Right kidney (tissue), 9 donors: ENCODE measurements at places on chromosomes 6 and 20.
A peak's percentile ranks its signal among the peaks of the same experiment; 100 is the strongest.

DNA sequence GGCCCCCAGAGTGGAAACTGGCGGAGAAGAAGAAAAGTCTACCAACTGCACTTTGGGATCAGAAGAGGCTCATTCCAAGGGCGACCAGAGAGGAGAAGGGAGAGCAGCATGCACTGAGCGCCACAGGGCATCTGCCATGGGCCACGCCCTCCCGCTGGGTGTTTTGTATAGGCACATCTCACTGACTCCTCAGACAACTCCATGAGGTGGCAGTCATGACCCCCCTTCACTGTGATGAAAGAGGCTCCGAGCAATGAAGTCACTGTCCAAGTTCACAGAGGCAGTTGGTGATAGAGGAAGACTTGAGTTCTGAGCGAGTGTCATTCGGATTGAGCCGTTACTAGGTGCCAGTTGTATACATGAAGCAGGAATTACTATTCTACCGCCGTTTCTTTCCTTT, 15.4 kb downstream of the BPIFB1 start:
- no peak for DNase-seq

GRCh38 chr6:72588155-72588554, 33.7 kb upstream of the KCNQ5 start:
- no peak for DNase-seq

- no peak for DNase-seq
Observed at GRCh38 chr6:90008189-90008907, 114.1 kb downstream of the GJA10 start.

GRCh38 chr20:1800777-1801176, 94.4 kb upstream of the SIRPA start:
- no peak for DNase-seq

- no peak for DNase-seq
Observed at GRCh38 chr20:12014276-12014675, 96.6 kb downstream of the BTBD3 start.

- no peak for DNase-seq
Observed at GRCh38 chr6:124148236-124148957, 344.7 kb downstream of the NKAIN2 start.

- DNase-seq: no peak
Observed at GRCh38 chr6:106556368-106556960, 72.8 kb downstream of the RTN4IP1 start.

DNA sequence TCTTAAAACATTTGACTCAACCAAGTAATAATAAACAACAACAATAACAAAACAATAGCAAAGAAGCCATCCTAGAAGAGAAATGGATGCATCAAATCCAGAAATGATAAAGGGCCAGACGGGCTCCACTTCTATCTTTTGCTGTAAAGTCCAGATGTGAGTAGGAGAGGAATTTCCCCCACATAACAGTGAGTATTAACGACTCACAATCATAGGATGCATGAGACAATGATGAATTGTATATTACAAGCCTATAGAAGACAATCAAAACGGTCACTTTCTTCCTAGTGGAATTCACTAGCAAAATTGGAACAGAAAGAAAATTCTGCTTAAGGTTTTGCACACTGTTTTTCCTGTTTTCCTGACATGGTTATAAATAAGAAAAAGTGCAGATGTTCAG, 97.0 kb upstream of the PREP start:
- DNase-seq: no peak

DNA sequence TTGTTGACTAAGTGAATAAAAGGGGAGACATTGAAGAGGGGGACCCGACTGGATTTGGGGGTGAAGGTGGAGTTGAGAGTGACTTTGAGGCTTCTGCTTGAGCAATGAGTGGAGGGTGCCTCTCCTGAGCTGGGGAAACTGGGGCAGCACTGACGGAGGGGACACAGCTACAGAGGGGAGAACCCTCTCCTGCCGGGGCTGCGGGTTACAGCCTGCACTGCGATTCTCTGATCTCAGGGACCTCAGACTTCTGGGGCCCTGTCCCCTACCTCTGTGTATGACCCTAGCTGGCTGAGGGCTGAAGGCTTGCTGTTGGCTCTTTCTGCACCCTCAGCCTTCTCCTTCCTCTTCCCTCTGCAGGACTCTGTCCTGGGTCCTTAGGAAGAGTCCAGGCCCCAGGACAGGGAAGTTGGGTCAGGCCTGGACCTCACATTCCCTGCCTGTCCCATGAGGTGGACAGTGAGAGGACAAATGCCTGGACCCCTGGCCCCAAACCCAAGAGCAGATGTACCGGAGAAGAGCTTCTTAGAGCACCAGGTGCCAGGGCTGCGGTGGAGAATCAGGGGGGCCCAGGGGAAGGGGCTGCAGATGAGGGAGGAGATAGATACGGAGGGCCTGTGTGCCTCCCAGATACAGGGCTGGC, 13.7 kb upstream of the FAM110A start:
- DNase-seq: no peak

DNA sequence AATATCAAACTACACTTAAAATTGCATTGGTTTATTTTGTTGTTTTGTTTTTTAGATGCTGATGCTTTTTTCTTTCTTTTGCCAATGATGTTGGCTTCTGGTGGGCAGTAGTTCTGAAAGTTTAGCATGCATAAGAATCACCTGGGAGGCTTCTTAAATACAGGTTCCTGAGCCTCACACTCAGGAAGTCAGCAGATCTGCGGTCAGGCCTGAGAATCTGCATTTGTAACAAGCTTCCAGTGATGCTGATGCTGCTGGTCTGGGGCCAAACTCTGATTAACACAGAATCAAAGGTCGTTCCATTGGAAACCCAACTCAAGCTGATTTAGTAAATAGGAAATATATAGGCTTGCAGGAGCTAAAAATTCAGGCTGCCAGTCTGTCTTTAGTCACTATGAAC, 412.9 kb upstream of the SPTLC3 start:
- DNase-seq: no peak

DNA sequence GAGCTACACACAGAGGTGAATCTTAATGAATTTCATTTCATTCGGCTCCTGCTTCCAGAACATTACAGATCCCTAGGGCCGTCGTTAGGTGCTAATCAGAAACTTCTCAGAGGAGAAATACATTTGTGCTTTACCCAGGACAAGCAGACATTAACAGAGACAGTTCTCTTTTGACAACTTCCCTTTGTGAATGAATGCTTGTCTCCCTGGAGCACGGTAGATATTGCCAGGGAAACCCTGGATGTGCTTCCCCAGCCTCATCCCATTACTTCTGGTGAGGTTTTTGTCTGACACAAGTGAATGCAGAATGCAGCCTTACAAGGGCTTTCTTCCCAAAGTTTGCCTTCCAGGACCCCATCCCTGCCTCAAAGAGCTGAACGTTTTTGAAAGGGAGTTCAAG, 105.4 kb downstream of the SYNDIG1 start:
- DNase-seq: no peak

GRCh38 chr6:36752886-36753506, 55.4 kb downstream of the RAB44 start:
- no peak for DNase-seq

- no peak for DNase-seq
Observed at GRCh38 chr6:140546640-140547039, 1172.2 kb upstream of the CITED2 start.

DNA sequence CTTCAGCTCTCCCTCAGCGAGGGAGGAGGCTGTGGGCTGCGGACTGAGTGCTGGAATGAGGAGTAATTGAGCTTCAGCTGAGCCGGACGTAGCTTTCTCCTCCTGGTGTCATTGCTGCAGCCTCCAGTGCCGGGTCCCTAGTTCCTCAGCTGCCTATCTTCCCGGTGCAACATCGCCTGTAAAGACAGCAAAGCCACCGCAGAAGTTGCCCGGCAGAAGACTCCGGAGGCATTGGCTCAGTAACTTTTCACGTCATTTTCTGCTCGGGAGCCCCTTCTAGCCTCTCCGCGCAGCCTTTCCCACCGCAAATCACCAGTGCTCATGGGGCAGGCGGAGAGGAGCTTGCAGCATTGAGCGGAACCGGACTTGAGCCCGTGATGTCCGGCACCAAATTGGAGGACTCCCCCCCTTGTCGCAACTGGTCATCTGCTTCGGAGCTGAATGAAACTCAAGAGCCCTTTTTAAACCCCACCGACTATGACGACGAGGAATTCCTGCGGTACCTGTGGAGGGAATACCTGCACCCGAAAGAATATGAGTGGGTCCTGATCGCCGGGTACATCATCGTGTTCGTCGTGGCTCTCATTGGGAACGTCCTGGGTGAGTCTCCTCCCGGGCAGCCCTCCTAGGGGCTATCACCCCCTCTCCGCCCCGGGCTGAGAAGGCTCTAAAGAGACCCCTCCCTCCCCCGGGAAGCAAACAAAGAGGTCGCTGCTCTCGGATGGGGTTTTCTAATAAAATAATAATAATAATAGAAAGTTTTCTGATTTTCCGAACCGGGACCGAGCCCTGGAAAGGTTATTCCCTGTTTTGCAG, at the start of gene HCRTR2:
Gene HCRTR2, plus strand, starts transcription at position 305 of the 816 bp plus-strand sequence. Its CDS starts 73 bp downstream, at position 378.
- peak; percentile 8 for DNase-seq

DNA sequence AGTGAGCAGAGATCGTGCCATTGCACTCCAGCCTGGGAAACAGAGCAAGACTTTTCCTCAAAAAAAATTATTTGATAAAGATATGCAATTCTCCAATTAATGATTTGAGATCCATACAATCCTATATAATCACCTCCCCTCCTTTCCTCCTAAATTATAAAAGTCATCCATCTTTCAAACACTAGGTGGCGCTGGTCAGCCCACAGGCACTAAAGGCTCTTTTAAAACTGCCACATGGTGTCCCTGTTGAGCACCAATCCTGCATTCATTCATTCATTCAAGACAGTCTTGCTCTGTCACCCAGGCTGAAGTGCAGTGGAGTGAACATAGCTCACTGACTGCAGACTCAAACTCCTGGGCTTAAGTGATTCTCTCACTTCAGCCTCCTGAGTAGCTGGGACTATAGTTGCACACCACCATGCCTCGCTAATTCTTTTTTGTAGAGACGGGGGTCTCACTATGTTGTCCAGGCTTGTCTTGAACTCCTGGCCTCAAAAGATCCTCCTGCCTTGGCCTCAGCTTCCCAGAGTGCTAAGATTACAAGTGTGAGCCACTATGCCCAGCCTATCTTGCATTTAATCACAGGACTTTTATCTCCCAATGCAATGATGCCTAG, 58.7 kb upstream of the SLC2A12 start:
- DNase-seq: no peak

DNA sequence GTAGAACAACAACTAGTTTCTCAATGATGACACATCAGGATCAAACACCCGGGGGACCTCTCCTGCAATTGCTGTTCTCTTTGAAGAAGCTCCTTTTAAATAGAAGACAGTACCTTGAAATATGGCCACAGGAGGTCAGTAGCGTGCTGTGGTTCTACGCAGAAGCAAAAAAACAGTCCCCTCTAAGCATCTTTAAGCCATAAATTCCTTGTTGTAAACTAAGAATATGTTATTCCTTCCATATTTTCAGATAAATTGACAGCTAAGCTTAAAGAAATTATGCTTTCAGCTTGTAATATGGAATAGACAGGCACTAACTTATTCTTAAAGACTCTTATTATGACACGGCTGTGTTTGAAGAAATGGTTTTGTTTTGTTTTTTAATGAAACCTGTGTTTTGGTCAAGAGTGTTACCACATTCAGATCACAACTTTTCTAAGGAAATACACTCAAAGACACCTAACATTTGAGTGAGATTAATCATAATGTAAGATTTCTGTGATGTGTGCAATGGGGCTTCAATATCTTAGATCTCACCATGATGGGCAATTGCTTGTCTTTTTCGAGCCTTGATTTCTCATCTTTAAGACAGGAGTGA, 49.7 kb upstream of the IL20RA start:
- no peak for DNase-seq

- no peak for DNase-seq
Observed at GRCh38 chr20:10321138-10321717, 102.6 kb downstream of the SNAP25 start.

- DNase-seq: no peak
Observed at GRCh38 chr6:21375151-21376116, 218.1 kb upstream of the SOX4 start.

DNA sequence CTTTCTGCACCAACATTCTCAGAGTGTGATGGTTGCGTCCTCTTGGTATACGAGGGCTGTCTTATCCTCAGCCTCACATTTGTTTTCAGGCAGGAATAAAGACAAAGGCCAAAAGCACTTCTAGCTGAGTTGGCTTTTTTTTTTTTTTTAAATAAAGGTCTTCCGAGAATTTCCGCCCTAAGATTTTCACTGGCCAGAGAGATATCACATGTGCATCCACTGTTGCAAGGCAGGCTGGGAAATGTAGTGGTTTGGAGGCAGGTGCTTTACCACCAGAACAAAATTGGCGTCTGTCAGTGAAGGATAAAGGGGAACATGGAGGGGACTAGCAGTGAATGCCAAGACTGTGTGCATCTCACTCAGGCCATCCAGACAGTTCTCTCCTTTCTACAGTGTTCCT, 334.9 kb upstream of the SOX4 start:
- DNase-seq: no peak

- no peak for DNase-seq
Observed at GRCh38 chr20:47088335-47088734, 193.7 kb downstream of the EYA2 start.

DNA sequence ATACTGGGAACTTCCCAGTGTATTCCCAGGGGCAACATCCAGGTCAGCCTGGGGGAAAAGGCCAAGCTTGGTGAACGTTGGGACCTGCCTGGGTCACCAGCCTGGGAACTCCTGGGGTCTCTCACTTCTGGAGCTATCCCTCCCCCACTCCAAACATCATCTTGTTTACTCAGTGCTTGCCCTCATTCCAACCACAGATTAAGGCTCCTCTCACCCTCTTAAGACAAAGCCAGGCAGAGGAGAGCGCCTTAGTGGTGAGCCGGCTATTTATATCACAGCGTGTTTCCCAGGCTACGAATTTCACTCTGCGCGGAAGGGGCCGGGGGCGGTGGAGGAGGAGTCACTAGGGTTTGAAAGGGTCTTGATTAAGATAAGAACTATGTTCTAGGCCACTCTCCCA, 12.1 kb downstream of the PRPH2 start:
- peak; percentile 13 for DNase-seq

- no peak for DNase-seq
Observed at GRCh38 chr6:114764866-114765265, 422.0 kb upstream of the HS3ST5 start.

DNA sequence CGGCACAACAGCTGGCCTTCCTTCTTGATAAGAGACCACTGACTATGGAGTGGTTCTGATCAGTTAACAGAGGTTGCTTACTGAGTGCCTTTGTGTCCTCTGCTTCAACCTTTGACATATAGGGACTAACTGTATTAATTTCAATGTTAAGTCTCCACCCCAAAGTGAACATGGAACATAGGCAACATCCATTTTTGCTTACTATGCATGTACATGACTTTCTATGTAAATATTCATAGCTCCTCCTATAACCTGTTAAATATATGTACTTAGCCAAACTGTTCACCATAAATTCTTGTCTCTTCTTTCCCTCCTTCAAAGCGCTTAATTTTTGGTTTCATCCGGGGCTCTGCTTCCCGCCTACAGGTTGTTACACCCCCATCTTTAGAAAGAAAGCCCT, 334.8 kb downstream of the EPM2A start:
- DNase-seq: no peak

DNA sequence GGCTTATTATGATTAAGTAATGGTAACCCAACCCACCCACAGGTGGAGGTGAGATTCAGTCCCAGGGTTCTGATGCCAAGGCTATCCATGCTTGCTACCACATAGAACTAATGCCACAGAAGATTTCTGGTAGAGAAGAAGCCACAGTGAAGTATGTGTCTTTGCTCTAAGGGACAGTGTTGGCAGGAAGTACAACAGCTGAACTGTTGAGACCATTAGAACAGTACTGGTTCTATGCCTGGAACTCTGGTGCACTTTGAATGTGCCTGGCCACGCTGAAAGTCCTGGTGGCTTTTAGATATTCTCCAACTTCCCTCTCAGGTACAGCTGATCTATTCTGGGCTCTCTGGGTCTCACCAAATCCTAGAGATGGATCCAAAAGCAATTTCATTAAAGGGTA, 7.8 kb downstream of the STX7 start:
- DNase-seq: no peak
